Suprapubic skin (tissue), 4 donors: ENCODE measurements at places on chromosomes 2 and 18. TPM values are rescaled to one million over a fixed set of nuclear protein-coding genes. Genes with fewer than 3 reads are reported as not detected.

DNA sequence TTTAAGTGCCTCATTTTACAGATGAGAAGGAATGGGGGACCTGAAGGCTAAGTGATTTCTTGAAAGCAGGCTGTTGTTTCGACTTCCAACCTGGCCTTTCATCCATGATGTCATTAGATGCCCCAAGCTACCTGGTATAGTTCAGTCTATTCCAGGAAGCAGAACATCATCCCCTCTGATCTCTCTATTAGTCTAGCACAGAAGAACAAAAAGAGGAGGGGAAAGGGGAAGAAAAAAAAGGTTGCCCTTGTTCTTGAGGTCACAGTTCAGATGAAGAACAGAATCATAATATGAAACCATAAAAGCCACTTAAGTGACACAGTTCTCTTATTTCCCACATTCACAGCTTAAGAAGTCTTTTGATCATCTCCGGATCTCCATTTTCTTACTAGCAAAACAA, 386.2 kb upstream of the HNRNPA3 start:
- DNase-seq = no peak

DNA sequence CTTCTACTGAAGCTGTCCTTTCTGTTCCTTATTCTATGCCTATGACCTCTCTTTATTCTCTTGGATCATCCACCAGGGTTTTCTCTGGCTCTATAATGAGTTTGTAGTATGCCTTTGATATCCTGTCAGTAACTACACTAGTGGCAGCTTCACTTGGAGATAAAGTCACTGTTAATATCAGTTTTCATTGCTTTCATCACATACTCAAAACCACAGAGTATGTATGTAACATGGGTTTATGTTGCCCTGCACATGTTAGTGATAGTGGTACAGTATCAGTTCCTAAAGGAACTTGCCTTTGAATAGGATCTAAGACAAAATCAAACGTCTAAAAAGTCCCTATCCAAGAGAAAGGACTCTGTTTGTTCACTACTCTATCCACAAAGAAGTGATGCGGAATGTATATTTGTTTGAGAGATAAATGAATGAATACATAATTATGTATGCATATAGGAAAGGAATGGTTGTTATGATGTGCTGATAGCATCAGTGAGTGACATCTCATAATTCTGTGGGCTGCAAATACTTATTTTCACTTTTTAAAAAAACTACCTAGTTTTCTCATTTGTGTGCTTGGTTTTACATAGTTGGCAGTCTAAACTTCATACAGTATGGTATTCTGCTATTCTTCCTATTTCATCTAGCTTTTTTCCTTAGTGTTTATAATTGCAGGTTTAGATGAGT, 45.1 kb downstream of the TET3 start:
- DNase-seq = no peak

GRCh38 chr2:206558492-206558891, 83.8 kb upstream of the FAM237A start:
- DNase-seq = no peak

- no peak for DNase-seq
Measured at GRCh38 chr2:161122772-161123530, 37.3 kb upstream of the TANK start.

TSHZ1 gene
- 19.0 TPM for total RNA-seq

DNA sequence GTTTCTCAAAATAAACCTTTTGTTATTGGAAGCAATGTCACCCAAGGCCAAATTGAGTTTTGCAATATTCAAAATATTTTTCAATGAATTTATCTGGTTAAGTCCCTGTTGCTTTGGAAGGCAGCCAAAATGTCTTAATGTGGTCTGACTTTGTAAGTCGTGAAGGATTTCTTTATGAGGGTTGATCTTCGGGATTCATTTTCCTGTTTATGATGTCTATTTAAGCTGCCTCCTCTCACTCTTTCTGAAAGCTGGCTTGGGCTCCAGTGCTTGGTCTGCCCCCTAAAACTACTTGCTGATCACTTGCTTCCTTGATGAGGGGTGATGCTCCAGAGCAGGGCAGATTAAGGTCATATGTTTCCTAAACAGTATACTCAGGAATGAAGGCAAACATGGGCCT, 141.1 kb downstream of the ANTXR1 start:
- DNase-seq = no peak

PSD4 gene
- total RNA-seq = 83.2 TPM

SEMA4F gene
- 4.3 TPM for total RNA-seq

MATN3 gene
- total RNA-seq = 0.72 TPM

GRCh38 chr2:3731829-3732228, 28.5 kb downstream of the DCDC2C start:
- no peak for DNase-seq

- no peak for DNase-seq
Measured at GRCh38 chr2:157692768-157693167, 64.1 kb upstream of the ACVR1C start.

GRCh38 chr2:190139371-190139770, 76.8 kb upstream of the MSTN start:
- no peak for DNase-seq

DNA sequence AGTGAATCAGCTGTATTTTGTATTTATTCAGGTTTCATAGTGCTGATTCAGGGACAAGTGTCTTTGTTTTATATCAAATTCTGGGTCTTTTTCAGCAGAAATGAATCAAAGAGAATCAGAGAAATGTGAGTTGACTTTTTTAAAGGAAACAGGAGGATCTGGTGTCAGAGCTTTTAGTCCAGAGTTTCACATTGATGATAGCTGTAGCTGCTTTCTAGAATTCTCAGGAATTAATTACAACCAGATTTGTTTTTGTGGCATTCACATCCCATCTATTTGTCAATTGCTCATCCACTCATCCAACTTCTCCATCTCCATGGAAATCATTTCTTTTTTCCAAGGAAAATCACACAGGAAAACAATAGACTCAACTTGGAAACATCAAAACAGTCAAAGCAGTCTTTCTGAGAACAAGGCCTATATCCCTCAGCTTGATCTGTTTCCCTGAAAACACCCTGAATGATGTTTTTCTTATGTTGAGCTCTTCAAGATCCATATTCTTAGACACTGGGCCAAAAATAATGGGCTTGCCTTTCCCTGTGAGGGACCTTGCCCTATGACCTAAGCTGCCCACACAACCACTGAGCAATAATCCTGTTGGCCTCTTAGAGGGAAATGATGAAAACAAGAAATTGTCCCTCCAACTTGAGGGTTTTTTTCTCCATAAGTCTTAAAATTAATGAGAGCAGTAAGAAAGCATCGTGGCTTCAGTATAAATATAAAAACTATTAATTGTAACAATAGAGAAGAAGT, 249.5 kb upstream of the FN1 start:
- DNase-seq = no peak

PDE6D gene
- 22.1 TPM for total RNA-seq

GRCh38 chr2:196725218-196725617, 74.3 kb downstream of the GTF3C3 start:
- no peak for DNase-seq

ASXL2 gene
- total RNA-seq = 27.6 TPM

CYP1B1 gene
- 10.7 TPM for total RNA-seq

- no peak for DNase-seq
Measured at GRCh38 chr2:145256551-145256950, 736.6 kb upstream of the ZEB2 start.

COL4A3 gene
- 0.26 TPM for total RNA-seq

- DNase-seq = no peak
Measured at GRCh38 chr18:12315490-12315889, 7.4 kb downstream of the TUBB6 start.

SPEG gene
- total RNA-seq = 6.5 TPM

GRCh38 chr2:181829230-181829629, 62.3 kb upstream of the ITPRID2 start:
- no peak for DNase-seq

DNA sequence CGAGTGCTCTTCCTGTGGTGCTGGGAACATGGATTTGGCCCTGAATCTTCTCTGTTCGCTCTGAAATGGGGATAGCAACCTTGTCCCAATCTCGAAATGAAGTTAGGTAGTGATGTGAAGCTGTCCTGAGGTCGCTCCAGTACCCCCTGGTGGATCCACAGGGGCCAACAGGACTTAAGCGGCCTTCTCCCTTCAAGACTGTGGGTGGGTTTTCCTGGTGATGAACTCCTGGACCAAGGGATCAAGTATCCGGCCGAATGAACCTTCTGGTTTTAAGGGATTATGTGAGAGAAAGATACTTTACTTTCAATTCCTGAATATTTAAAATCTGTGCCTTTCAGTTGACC, 156.5 kb downstream of the NAPG start:
- no peak for DNase-seq

BARD1 gene
- 29.1 TPM for total RNA-seq

DNA sequence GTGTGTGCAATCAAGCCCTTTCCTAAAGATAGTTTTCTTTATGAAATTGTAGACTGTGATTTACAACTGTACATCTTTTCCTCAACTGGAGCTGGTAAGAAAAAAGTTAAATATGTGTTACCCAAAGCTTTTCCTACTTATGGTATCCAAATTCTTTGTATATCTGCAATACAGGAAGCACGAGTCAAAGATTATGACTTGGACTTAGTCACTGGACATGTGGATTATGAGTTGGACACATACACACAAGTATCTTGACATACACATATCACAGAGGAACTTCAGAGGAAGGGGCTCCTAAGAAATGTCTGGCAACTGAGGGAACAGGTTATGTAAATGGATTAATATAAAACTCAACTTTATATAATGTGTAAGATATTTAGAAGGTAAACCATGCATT, 35.2 kb downstream of the PRELID3A start:
- no peak for DNase-seq

GRCh38 chr2:235543851-235544688, 50.2 kb downstream of the AGAP1 start:
- no peak for DNase-seq
